ENCODE measurements at places on chromosomes 5 and 9.

- no peak for DNase-seq
Observed at GRCh38 chr9:136804509-136805206, 3.1 kb upstream of the RABL6 start.

GRCh38 chr5:22258139-22258538 lies 595.0 kb downstream of the CDH12 start:
- no peak for DNase-seq

DNA sequence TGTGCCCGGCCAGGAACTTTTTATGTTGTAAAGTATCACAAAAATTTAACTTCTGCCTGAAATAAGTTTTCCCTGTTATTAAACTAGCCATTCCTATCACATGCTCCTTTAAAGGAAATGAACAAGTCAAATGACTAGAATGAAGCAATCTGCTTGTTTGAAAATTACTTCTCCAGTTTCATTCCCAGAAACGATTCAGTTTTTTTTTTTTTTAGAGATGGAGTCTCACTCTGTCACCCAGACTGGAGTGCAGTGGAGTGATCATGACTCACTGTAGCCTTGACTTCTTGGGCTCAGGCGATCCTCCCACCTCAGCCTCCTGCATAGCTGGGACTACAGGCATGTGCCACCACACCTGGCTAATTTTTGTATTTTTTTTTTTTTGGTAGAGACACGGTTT lies 13.3 kb upstream of the GNG10 start:
- DNase-seq: no peak

- no peak for DNase-seq
Observed at GRCh38 chr5:174528821-174529544, 195.4 kb upstream of the MSX2 start.

- no peak for DNase-seq
Observed at GRCh38 chr5:24864244-24864643, 219.5 kb upstream of the CDH10 start.

- DNase-seq: no peak
Observed at GRCh38 chr5:63655043-63655442, 307.2 kb downstream of the HTR1A start.

DNA sequence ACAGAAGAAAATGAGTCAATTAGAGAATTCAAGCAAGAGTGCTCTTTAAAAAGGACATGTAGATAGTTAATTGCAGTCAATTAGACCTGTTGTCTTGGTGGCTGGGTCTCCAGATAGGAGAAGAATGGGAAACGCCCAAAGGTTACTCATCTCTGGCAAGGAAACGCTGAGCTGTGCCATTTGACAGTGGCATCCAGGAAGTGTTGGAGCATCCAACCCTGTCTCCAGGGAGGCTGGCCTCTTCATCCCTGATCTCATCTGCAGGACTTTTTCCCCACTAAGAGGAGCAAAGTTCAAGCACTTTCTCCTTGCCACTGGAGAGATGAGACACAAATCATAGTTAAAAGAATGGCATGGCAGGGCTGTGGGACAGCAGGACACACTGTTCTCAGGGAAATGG lies 111.7 kb upstream of the MSX2 start:
- DNase-seq: no peak
